A549 (cell line): ENCODE measurements at places on chromosomes 7 and 10. TPM values are rescaled to one million over a fixed set of nuclear protein-coding genes. Genes with fewer than 3 reads are reported as not detected.

AGAP4 gene
- 6.3 to 7.7 TPM (median 6.4 TPM) in 3 replicates for polyA plus RNA-seq

COL17A1 gene
- polyA plus RNA-seq: 1.5 to 1.7 TPM (median 1.6 TPM) in 3 replicates

DGKB gene
- polyA plus RNA-seq: not detected in 3 replicates

EGFR gene
- 62.2 to 64.1 TPM (median 63.8 TPM) in 3 replicates for polyA plus RNA-seq

GBX1 gene
- polyA plus RNA-seq: not detected in 3 replicates

OR6B1 gene
- polyA plus RNA-seq: not detected in 3 replicates

TAF3 gene
- polyA plus RNA-seq: 5.0 to 6.0 TPM (median 5.7 TPM) in 3 replicates
